Spinal cord (tissue), 10 donors: ENCODE measurements at places on chromosomes 12 and 14.

DNA sequence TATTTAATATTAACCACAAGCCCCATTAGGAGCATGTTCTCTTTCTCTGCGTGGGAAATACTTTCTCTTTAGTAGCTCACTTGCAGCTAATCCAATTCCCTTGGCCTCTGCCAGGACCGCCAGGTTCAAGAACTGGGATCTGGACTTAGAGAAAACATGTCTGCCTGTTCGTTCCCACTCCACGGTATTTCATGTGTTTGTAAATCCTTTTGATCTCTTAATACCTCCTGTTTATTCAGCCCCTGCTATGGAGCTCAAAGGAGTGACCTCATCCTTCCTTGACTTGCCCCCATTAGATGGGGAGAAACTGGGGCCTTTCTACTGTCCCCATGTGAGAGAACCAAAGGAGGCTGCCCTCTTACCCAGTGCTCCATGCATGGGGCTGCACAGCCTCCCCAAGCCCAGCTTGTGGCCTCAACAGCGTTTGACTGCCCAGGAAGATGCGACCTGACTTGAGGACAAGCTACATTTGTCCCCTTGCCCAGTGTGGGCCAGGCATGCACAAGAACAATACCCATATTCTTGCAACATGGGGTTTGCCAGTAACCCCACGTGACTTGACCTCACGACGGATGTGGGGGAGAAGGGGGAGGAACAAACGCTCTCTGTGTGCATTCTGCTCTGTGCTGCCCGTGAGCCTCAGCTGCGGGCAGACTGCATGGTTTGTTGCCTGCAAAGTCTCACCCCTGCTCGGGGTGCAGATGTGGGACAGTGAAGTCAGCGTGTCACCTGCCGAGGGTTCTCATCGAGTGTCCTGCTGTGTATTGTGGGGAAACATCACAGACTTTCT is 30.3 kb downstream of the CD9 start:
- peak; percentile 77 for DNase-seq

DNA sequence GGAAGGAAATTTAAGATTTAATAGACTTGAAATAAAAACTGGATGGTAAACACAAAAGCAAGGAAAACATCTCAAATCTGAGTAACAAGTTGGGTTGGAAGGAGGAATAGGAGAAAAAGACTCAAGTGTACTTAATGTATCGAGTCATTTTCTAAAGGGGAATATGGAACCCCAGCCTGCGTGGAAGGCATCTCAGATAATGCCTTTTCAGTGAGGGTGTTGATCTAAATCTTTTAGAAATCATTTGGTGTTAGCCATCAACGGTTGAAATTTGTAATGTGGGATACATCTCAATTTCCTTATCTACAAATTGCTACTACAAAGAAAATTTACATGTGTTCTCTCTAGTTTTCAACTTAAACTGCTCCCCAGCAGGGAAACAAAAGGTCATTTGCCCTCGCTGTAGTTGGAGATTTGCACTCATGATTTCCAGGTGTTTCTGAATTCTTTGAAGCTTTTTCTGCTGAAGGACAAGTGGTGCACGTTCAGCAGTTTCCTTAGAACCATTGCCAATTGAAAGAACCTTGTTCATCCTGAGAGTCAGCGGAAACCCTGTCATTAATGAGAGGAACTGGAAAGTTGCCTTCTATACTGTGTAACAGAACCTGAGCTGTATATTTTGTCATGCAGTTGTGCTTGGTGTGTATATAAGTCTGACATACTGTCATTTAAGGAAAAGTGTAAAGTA is 2.2 kb downstream of the PCBP2 start:
- DNase-seq, result no peak

DNA sequence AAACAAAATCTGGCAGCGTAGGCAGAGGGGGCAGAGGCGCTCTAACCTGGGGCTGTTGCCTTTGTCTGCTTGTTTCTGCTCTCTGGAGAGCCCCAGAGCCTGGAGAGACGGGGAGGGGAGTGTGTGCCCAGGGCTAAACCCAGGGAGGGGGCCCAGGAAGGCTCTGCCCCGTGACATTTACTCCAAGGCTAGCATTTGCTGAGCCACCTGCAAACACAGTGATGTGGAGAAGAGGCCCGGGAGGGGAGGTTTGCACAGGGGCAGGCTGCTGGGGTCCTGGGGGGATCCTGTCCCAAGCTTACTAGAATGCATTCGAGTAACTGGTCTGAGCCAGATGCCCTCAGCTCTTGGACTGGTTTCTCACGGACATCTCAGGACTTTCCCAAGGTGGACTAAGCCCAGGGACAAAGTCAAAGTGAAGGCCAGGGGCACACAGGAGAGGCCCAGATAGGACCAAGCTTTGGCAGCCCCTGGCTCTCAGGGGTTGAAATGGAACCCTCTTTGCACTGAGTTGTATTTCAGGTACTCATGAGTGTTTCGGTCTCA is 12.0 kb downstream of the MEG3 start:
- DNase-seq, result no peak

DNA sequence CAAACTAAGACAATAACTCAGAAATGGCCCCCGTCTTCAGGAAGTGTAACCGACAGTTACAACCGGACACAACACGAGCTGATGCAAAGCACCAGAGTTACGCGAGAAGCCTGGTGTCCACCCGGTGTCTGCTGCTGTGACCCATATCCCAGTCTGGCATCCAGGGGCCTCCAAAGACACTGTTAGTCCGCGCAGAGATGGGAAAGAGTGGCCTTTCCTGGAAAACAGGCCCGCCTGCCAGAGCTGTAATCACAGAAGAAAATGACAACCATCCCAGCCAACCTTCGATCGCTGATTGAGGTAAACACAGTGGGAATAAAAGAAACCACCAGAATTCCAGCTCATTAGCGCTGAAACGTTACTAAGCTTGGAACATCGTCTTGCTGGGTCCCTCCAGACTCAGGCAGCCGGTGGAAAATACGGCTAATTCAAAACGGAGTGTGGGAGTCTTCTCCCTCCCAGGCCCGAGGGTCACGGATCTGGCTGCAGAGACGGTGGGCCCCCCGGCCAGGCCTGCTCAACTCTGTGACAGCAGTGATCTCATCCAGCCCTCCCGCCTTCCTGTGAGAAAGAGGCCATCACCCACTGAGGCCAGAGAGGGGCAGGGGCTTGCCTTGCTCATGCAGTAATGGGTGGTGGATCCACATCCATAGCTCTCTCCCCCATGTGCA is 273.9 kb upstream of the RTL1 start:
- no peak for DNase-seq

DNA sequence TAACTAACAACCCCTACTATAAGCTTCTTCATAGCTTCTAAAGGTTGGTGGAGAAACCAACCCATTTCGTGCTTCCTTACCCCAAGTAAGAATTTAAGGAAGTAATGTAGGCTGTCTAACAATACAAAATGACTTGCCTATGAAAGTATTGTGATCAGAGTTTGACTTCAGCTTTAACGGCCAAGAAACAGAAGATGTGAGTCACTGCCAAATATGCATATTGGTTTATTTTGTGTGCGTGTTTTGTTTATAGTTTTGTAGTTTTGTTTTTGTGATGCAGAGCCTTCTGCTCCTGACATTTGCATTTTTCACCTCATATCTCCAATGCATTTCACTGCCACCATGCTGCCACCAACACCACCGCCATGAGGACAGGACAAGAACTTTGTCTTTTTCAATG is 146.0 kb downstream of the FBXL14 start:
- DNase-seq, result no peak

- no peak for DNase-seq
Observed at GRCh38 chr12:130162267-130162666, at the start of gene FZD10. Gene FZD10, plus strand, starts transcription at chr12:130162464. Its CDS starts 479 bp downstream, at chr12:130162943.

- no peak for DNase-seq
Observed at GRCh38 chr14:104393898-104394381, 185.6 kb upstream of the C14orf180 start.
